Purkinje cell (primary cell): ENCODE measurements at places on chromosomes 3 and 15. TPM values are rescaled to one million over a fixed set of nuclear protein-coding genes. Genes with fewer than 3 reads are reported as not detected.

Gene MASP1
- polyA plus RNA-seq, result 1.0 and 2.8 TPM in 2 replicates

Gene ISG20
- polyA plus RNA-seq, result 3.4 TPM in 1 of 2 replicates, not detected in the other

Gene PPP1R14D
- polyA plus RNA-seq, result not detected in 2 replicates

Gene MNS1
- polyA plus RNA-seq, result 4.7 and 9.7 TPM in 2 replicates

Gene ZWILCH
- polyA plus RNA-seq, result 29.7 and 52.3 TPM in 2 replicates
